ENCODE measurements at places on chromosomes 11 and 22.

DNA sequence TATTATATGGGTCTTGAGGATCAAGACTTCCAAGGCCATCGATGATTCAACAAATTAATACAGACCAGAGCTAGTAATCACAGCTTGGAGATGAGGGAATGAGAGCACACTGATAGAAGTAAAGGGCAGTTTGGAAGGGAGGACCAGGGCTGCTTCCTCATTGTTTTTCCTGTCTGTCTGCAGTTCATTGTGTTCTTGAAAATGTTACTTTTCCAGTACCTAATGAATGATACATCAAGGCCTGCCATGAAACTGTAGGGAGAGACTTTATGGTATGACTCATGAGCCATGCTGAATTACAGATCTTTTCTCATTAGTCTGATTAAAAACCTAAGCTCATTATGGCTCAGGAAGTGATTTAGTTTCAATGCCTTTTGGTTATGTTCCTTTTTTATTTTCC, 855.6 kb downstream of the KCNA4 start:
- DNase-seq = no peak

DNA sequence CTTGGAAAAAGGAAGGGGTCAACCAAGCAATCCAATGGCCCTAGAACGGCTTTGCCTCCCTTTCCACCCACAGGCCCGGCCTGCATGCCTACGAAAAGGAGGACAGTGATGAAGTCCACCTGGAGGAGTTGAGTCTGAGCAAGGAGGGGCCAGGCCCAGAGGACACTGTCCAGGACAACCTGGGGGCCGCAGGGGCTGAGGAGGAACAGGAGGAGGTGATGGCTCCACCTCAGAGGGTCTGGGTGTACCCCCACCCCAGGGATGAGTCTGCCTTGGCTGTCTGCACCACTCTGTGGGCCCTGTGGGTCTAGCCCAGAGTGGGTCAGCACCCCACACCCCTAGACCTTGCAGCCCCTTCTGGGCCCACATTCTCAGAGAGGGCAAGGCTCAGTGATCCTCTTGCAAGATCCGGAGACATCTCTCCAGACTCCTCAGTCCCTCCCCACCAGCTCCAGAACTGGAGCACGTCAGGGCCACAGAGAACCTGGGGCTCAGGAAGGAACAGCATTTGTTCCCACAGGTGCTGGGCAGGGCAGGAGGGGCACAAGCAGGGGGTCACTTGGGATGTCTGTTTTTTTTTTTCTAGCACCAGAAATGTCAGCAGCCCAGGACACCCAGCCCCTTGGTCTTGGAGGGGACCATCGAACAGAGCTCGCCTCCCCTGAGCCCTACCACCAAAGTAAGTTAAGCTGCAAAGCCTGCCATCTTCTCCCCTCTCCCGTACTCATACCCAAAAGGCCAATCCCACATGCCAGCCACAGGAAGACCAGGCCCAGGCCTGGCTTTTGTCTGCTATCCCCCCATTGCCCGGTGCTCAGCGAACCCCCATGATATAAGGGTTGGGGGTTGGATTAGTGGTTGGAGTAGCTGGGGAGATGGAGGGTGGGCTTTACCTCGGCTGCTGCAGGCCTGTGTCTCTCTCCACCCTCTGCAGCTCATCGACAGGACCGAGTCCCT, 8.1 kb downstream of the PRR33 start:
- no peak for DNase-seq

DNA sequence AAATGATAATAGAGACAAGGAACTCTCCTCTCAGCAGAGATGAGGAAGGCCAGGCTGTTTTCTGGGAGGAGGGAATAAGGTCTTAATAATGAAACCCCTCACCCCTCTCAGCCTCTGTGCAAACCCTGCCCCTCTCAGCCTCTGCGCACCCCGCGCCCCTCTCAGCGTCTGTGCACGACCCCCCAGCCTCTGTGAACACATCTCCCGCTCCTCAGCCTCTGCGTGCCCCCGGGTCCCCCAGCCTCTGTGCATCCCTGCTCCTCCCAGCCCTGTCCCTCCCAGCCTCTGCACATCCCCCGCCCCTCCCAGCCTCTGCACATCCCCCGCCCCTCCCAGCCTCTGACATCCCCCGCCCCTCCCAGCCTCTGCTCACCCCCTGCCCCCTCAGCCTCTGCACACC, 837.8 kb downstream of the TBC1D22A start:
- peak; percentile 42 for DNase-seq

DNA sequence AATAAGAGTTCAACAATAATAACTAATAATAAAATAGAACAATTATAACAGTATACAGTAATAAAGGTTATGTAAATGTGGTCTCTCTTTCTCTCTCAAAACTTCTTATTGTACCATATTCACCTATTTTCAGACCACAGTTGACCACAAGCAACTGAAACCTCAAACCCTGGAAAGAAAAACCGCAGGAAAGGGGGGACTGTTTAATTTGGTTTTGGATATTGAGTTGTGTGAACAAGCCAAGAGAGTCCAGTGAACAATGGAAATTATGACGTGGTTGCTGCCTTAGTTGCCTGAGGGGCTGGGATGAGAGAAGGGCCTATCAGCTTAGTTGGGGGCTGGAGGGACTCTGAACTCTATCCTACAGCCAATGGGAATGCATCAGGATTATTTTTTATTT, 178.7 kb upstream of the POU2AF2 start:
- no peak for DNase-seq

- DNase-seq = no peak
These were observed 55.0 kb upstream of the ARHGAP32 start for GRCh38 chr11:129247135-129247534.

DNA sequence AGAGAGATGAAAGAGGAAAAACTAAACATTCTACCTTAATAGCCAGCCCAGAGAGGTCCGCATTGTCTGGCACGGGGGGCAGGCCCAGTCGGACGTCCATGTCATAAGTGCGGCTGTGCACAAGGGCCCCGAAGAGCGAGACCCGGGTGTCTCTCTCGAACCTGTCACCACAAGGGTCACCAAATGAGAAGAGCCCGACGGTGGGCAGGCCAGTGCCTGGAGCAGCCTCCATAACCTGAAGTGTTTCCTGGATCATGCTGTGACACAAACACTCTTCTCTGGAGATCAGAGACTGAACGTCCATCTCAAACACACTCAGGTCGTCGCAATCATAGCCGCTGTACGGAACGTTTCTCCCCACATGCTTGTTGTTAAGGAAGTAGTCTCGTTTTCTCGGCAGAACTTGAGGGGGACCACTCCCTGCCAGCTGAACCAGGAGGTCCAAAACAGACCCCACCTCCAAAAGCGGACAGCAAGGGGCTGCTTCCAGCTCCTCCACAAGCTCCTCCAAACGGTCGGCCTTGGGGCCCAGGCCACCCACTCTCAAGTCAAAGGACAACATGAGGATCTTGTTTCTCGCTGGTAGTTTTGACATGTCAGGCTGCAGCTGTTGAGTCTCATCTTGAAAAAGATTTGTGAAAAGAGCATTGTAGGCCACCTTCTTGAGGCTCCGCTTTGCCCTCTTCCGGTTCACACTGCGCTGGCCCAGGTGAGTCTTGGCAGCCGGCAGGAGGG, 971 bp downstream of the TUBGCP6 start:
- DNase-seq = no peak

GRCh38 chr11:10938650-10939387, 81.0 kb upstream of the ZBED5 start:
- DNase-seq = peak; percentile 80

GRCh38 chr22:32837803-32838202, 36.3 kb downstream of the TIMP3 start:
- DNase-seq = no peak

DNA sequence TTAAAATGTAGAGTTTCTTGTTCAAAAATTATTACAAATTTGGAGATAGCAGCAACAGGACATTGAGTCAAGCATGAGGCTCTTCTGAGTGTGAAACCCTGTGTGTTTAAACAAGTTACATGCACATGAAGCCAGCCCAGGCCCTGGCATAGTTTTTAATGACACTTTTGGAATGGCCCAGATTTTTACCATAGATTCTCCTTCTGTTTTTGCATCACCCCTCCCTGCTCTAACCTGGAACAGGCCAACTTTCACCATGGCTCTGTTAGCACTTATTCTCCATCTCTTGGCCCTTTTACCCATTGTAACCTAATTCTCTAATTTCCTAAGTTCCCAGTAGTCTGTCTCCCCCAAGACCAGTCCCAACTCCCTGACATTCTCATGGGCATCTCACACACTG, 63.1 kb upstream of the PRSS23 start:
- DNase-seq = no peak

- DNase-seq = no peak
These were observed 38.2 kb downstream of the KIAA0930 start for GRCh38 chr22:45202333-45203149.

GRCh38 chr11:84358034-84358433, 1071.9 kb upstream of the CCDC90B start:
- DNase-seq = no peak

DNA sequence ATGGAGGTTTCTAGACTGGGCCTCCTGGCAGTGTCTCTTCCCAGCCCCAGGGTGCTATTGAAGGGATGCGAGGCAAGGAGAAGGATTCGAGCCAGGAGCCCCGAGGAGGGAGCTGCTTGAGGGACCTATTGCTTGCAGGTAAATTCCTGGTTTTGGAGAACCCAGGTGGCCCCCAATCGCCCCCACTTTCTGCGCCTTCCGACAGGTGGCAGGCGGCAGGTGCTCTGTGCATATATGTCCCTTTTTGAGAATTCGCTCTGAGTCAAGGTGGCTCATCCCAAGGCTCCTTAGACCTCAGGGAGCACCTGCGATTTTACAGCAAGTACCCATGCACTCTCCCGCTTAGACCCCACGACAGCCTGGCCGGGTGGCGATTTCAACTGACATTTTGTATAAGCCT, 40.3 kb upstream of the SHISAL1 start:
- DNase-seq = no peak

DNA sequence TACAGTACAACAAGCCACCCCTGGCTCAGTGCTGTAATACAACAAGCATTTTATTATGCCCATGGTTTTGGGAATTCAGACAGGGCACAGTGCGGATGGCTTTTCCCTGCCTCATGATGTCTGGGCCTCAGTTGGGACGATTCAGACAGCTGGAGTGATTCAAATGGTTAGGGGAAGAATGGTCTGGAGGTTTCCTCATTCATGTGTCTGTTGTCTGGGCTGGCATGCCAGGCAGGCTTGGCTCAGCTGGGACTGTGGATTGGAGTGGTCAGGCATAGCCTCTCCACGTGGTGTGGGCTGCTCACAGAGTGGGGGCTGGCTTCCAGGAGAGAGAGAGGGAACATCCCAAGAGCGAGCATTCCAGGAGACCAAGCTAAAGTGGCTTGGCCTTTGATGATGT, 164.4 kb downstream of the C11orf91 start:
- peak; percentile 24 for DNase-seq

DNA sequence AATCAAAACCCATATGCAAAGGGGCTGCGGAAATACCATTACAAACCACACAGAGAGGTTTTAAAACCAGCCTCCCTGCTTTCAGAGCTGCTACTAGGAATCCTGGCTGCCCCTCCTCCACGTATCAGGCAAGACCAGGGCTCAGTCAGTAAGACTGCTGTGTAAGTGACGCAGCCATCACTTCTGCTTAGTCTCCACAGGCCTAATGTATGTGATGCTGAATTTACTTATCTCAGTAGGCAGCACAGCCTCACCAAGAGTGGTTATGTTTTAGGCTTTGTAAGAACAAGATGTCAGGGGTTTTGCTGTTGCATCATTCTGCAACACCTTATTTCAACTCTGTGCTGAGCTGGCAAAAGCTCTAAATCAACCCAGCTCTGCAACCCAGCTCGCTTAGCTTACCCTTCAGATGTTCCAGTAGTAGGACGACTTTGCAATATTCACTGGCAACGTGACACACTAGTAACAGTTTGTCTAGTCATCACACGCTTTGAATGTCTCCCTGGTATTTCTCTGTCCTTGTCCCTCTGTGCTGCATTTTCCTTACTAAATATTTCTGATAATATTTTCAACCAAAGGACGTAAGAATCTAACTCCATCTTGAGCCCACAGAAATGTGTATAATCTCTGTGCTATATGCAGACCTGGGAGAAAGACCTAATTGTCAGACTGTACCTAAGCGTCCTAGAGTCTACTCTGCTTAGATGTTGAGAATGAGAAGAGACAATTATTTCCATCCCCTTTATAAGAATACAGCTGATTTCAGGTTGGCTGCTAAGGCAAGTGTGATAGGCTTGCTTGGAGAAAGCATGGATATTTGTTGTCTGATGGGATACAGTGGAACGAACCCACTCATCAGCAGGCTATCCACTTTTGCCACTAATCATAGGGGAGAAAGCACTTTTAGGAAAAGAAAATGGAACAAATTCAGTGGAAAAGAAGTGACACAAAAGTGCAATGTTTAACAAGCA, 72.2 kb downstream of the LARGE2 start:
- no peak for DNase-seq

GRCh38 chr11:7592711-7593110, 78.9 kb downstream of the PPFIBP2 start:
- no peak for DNase-seq

DNA sequence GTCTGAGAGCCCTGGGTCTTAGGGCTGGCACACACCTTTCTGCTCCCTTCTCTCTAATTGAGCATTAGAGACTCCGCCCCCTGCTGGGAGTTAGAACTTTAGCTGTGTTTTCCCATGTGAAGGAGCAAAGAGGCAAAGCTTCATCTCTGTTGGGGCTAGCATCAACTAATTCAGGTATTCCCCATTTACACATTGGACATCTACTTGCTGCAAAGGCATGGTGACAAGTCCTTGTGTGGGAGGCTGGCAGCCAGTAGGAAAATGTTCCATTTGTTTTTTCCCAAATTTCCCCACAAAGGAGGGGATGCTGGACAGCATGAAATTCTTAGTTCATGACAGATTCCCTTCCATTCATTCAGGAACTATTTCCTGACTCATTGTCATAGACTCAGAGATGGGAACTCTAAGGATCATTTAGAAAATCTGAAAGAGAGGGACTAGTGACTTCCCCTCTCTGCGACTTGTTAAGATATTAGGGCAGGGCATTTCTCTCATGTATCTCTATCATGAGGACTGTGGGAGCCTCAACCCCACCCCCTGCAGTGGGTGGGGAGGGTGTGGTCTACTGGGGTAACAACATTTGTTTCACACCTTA, 3.6 kb downstream of the CD44 start:
- no peak for DNase-seq

- DNase-seq = no peak
These were observed 229.0 kb upstream of the ZC3H12C start for GRCh38 chr11:109864151-109864661.

- no peak for DNase-seq
These were observed 917 bp downstream of the RPS6KA4 start for GRCh38 chr11:64359712-64360445.

GRCh38 chr22:45574069-45574703, 71.5 kb downstream of the FBLN1 start:
- no peak for DNase-seq

GRCh38 chr22:44704159-44705021, 2.4 kb downstream of the PRR5 start:
- no peak for DNase-seq

DNA sequence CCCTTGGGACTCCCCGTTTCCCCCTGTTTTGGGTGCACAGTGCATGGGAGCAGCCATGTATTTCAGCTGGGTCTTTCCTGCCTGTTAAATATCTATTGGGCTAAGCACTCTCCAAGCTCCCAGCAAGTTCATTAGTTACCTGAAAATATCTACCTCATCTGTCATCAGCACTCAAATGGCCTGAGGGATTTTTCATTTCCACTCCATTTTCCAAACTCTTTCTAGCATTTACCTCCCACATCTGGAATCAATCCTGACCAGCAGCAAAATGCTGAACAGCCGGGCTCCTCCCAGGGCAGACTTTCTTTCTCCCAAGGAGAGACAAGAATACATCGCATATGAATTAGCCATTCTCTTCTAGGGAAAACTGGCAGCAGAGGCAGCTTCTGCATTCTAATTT, 273.5 kb upstream of the MPPED2 start:
- DNase-seq = no peak

GRCh38 chr22:36171941-36172340, 11.4 kb upstream of the APOL3 start:
- no peak for DNase-seq
